CD4-positive, alpha-beta T cell treated with Interleukin-15 for 4 hours (primary cell): ENCODE measurements at places on chromosomes 5 and 9.
A peak's percentile ranks its signal among the peaks of the same experiment; 100 is the strongest.

DNA sequence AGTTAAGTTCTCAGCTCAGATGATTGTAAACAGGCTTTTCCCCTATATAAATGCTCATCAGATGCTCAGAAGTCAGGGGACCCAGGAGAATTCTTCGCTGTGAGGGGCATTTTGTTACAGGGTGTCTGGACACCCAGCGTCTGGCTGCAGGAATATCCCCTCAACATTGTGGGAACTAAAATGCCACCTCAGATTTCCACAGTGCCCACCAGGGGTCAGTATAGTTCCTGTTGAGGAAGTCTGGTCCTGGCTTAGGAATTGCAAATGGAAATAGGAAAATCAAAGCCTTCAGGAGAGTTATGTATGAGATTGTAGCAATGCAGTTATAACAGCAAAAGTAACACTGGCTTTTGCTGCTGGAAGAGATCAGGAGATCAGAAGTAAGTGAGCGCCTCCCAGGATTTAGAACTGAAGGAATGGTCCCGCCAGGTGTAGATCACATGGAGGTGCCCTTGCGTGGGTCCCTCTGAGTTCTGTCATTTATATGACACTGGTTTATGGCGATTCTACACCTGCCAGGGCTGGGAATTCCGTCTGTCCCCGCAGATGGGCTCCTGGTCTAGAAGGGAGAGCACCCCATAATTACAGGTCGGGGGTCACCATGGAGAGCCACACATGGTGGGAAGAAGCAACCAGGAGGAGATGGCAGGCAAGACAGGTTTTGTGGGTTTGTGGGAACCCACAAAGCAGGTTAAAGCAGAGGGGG, 47.1 kb upstream of the CTSL start:
- peak; percentile 43 for DNase-seq

GRCh38 chr5:44769200-44769876, 39.4 kb upstream of the MRPS30 start:
- DNase-seq, result no peak

- DNase-seq, result no peak
These were observed 467.6 kb upstream of the ZNF608 start for GRCh38 chr5:125214080-125214479.

- DNase-seq, result no peak
These were observed 7.5 kb upstream of the TOR2A start for GRCh38 chr9:127742435-127743088.

DNA sequence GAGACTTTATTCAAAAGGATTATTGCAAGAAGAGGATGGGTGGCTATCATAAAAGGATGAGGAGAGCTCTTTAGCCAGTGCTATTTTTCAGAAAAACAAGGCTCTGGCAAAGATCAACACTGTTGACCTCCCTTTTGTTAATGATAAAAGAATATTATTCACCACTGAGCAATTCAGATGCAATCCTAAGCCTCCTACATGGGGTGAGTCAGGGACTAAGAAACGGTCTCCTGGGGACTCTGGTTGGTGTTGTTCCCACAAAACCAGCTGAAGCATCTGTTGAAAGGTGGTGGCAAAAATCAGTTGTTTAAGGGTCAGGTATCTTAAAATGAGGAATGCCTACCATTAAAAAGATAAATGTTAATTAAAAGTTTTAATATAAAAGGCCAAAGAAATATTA, 7.7 kb upstream of the GCNT1 start:
- no peak for DNase-seq
